Fibroblast of upper back skin (primary cell): ENCODE measurements at places on chromosomes 6 and 20.

DNA sequence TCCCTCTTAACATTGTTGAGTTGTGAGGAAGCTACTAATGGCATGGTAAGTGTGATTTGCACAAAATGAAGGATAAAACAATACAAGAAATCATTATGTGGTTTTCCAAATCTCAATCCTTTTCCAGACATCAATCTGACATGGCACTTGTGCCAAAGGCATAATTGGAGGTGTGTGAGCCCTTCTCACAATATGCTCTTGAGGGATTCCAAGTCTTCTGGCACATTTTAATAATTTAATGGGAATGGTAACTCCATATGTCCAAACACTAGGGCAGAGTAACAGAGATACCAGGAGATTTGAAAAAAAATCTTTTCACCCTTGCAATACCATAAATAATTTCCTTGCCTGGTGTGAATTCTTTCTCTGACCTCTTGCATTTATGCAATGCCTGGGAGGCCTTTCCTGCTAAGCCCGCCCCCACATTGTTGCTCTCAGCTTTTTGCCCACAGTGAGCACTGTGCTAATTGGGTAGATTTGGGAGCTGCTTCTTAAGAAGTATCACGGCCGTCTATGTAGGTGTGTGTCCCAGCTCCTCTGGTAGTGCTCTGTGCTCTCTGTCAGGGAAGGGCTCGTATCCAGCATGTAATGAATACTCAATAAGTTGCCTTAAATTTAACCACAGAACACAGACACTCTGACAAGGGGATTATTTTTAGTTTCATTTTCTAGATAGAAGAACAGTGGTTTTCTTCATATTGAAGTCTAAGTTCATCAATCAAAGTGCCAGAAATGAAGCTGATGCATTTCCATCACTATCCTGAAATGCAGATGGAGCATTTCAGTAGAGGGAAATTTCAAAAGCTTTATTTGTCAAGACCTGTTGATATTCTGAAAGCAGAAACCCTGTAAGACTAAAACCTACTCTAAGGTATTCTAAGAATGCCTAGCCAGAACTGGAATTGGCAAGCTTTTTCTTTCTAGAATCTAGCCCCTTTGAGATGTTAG, 54.4 kb upstream of the CEP85L start:
- peak; percentile 81 for DNase-seq

- DNase-seq = no peak
Measured at GRCh38 chr6:107714104-107714503, 110.0 kb downstream of the SCML4 start.

GRCh38 chr6:127481628-127482027, 22.4 kb upstream of the KIAA0408 start:
- DNase-seq = peak; percentile 30

GRCh38 chr6:54515713-54516112, 207.5 kb downstream of the TINAG start:
- peak; percentile 8 for DNase-seq

DNA sequence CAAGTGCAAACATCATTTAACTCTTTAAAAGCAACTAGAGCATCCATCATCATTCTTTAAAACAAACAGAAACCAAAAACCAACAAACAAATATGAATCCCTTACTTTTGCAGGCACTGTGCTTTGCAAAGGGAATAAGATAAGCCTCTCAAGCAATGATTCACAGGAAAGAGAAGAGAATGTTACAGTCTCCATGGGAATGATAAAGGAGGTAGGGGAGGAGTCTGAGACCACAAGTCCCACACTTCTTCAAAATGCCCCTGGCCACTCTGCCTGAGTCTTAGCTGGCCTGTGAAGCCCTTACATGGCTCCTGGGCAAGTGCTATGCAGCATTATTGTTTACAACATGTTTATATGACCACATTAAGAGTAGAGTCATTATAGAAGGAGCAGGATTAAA, 257.7 kb upstream of the MARCKS start:
- peak; percentile 45 for DNase-seq

GRCh38 chr6:141248021-141248799, 884.5 kb upstream of the GJE1 start:
- no peak for DNase-seq

DNA sequence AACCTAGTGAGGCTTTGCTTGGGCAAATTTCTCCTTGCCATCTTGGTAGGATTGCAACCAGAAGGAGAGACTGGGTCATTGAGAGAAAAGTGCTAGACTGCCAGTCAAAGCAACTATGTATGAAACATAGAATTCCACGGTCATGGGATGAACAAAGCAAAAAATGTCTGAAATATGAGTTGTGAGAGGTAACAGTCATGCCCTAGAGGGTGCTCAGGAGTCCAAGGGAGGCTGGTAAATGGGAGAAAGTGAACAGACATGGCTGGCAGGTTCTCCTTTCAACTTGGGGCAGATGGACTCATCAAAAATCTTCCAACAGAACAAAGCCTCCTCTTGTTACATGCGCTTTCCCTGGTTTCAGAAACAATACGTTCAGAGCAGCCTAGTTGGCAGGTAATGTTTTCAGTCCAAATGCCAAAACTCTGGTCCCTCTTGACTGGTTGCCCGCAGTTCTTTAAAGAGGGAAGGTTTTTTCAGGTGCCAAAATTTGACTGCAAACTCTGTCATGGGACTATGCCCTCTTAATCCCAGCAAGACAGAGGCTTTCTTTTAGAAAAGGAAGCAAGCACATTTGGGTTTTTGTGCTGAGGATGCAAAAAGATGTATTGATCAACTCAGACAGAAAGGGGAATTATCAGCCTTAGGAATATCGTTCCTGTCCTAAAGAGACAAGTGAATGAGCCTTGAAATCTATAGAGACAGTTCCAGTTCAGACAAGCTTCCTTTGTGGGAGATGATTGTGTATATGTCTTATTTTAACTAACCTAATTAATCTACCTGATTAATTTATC, 68.5 kb upstream of the SASH1 start:
- peak; percentile 46 for DNase-seq
